Left lobe of liver (tissue), 2 donors: ENCODE measurements at places on chromosomes 5 and 9. TPM values are rescaled to one million over a fixed set of nuclear protein-coding genes. Genes with fewer than 3 reads are reported as not detected.

- no peak for DNase-seq
These were observed 294 bp downstream of the ADRB2 start for GRCh38 chr5:148826739-148827070.

- no peak for DNase-seq
These were observed 12.7 kb upstream of the PRELID2 start for GRCh38 chr5:145847499-145848497.

DNA sequence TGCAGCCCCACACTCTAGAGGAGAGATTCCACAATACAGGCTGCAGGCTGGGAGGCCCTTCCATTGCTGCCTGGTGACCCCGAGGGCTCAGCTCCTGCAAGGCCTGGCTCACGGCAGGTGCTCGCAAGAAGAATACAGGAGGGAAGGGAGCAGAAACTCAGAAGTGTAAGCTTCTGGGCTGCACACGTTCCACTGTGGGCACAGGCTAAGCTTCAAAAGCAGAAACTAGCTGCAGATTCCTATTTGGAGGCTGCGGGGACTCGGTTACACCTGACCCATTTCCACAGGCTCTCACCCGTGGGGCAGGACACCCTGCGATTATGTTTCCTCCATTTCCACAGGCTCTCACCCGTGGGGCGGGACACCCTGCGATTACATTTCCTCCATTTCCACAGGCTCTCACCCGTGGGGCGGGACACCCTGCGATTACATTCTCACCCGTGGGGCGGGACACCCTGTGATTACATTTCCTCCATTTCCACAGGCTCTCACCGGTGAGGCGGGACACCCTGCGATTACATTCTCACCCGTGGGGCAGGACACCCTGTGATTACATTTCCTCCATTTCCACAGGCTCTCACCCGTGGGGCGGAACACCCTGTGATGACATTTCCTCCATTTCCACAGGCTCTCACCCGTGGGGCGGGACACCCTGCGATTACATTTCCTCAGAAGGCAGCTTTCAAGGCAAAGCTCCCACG is 10.3 kb downstream of the LPCAT1 start:
- peak; percentile 44 for DNase-seq

GRCh38 chr5:41844502-41844901 is 25.7 kb downstream of the OXCT1 start:
- no peak for DNase-seq

FBXW5 gene
- total RNA-seq, result 112 TPM

SPRY4 gene
- 6.9 TPM for total RNA-seq
